ENCODE measurements at places on chromosomes 4 and X.
A peak's percentile ranks its signal among the peaks of the same experiment; 100 is the strongest.

DNA sequence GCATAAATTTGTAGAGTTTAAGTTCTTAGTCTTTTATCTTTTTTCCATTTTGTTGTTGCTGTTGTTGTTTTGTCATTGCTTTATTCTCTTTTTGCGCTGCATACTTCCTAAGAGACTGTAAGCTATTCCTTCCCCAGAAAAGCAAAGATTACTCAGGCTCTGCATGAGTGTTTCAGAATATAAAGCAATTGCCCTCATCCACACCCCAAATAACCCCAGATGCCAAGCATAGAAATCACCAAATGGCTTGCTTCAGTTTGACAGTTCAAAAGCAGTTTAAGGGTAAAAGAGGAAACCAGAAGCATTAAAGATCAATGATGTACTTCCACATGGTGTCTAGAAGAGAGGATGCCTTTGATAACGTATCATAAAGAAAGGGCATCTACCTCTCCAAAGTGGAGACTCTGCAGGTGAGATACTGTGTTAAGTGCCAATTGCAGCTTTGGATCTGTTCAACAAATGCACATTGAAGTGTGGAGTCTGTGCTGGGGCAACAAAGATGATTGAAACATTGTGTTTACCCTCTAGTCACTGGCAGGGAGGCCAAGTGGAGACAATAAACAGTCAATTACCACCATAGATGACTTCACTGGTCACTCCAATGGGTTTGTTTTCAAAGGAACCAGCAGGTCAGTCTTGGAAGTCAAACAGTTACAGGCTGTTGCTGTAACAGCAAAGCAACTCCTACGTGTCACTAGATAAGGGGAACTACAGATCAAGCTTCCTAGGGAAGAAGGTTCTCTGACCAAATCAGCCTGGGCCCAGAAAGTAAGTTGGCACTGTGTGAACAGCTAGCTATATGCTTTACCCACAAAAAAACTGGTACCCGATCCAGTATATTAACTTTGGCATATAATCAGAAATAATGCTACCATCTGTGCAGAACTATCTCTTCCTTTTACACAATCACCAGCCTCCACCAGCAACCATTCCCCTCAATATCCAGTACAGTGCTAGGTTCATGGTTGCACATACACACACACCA lies 40.6 kb upstream of the IL21 start:
- DNase-seq, result no peak

DNA sequence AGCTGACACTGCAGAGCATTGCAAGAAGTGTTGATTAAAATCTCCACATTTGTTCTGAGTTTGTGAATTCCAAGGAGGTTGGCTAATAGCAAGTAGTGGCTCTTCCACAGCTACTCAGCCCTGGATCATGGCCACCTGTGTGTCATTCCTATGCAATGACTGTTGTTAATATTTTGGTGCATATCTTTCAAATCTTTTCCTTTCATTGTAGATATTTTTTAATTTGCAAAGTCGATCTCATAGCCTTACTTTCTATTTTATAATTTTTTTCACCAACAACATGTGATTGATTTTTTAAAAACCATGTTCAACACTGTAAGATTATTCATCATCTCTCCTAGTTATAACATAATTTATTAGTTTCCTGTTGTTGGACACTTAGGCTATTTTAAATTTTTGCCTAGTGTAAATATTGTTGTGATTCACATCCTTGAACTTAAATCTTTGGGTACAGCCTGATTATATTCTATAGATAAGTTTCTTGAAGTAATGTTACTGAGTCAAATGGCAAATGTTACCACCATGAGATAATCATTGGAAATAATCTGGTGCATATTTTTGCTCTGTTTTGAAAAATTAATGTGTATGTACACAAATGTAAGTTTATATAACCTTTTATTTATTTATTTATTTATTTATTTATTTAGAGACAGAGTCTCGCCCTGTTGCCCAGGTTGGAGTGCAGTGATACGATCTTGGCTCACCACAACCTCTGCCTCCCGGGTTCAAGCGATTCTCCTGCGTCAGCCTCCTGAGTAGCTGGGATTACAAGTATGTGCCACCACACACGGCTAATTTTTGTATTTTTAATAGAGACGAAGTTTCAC lies 17.1 kb upstream of the ARHGAP10 start:
- DNase-seq, result no peak

DNA sequence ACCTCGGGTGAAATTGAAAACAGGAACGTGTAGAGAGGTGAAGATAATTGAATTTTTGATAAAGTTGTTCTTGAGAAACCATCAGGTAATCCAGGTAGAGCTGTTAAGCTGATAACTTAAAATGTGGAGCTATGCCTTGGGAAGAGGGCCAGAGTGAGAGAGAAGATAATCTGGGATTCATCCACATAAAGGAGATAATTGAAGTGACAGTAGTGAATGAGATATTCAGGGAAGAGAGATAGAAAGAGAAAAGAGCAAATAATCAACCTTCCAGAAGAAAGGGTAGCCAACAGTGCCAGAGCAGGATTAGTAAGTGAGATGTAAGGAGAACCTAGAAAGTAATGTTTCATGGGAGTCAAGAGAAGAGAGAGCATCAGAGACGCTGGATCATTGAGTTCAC lies 297.6 kb downstream of the PACRGL start:
- no peak for DNase-seq

GRCh38 chrX:68829582-68830418 lies 979 bp downstream of the EFNB1 start:
- DNase-seq, result peak; percentile 87

DNA sequence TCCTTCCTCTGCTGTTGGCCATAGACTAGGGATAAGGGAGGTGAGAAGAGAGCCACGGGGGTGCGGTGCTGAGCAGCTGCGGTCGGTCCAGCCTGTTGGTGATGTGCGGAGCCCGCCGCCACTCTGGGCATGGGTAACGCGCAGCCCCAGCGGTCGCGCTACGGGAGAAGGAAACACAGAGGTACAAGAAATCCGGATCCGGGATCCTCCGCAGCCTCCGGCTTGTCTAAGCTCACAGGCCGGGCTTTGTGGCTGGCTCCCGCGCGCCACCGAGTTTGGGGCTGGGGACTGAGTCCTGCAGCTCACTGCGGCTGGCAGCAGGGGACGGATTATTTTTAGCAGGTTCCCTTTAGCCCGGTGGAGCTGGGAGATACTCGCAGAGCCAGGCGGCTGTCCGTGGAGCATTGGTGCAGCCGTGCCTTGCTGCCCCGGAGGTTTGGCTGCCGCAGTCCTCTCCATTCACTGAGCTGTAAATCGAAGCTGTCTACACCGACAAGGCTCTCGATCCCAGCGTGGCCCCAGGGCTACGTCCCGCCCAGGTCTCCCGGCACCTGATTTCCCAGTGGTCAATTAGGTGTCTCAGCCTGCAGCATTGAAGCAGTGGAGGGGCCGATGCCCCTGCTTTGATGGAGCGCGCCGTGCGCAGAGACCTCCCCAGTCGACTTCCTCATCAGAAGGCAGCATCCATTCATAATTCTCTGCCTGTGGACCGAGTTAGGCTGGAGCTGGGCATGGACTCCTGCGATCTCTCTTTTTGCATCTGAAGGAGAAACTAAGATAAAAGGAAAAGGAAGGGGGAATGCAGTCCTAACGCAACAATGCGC lies 81.9 kb upstream of the SCML1 start:
- peak; percentile 81 for DNase-seq
